ENCODE measurements at places on chromosomes 11 and 22.

DNA sequence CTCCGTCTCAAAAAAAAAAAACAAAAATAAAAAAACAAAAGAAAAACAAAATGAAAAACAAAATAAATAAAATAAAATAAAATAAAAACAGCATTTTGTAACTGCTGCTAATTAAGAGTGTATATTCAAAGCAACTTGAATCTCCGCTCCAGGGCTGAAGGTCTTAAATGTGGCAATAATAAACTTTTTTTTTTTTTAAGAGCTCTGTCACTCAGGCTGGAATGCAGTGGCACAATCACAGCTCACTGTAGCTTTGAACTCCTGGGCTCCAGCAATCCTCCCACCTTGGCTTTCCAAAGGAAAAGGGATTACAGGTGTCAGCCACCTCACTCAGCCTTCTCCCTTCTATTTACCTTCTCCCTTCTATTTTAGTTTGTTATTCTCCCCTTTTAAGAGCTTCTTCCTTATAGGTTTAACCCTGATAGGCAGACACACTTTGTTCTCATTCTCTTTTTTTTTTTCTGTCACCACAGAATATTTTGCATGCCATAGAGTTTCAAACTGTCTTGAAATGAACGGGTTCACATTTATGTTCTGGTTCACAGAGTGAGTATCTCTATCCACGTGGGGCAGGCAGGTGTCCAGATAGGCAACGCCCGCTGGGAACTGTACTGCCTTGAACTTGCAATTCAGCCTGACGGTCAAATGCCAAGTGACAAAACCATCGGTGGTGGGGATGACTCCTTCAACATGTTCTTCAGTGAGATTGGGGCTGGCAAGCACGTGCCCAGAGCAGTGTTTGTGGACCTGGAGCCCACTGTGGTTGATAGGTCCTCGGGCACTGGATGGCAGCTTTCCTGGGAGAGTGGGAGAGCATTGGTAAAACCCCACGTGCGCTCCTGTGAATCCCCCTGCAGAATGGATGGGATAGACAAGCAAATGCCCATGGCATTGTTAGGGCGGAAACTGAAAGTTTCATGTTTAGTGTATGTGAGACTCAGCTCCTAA lies 19.4 kb downstream of the LRRC74B start:
- no peak for DNase-seq

DNA sequence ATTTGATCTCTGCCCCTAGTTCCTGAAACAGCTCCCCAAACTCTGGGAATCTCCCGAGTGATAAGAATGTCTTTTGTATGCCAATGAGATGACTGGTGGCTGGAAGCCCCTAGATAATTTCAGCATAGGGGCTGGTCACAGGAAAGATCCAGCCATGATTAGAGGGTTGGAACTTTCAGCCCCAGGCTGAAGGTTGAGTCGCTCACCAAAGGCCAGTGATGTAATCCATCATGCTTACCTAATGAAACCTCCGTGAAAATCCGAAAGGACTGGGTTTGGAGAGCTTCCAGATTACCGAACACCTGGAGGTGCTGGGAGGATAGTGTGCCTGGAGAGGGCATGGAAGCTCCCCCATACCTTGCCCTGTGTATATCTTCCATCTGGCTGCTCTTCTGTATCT lies 26.0 kb downstream of the LRRC32 start:
- DNase-seq, result no peak

GRCh38 chr11:2558397-2558796 lies 113.6 kb downstream of the KCNQ1 start:
- DNase-seq, result no peak

GRCh38 chr11:16956538-16957153 lies 57.6 kb downstream of the PLEKHA7 start:
- no peak for DNase-seq

GRCh38 chr22:41367039-41367679 lies 14.6 kb upstream of the TEF start:
- no peak for DNase-seq

DNA sequence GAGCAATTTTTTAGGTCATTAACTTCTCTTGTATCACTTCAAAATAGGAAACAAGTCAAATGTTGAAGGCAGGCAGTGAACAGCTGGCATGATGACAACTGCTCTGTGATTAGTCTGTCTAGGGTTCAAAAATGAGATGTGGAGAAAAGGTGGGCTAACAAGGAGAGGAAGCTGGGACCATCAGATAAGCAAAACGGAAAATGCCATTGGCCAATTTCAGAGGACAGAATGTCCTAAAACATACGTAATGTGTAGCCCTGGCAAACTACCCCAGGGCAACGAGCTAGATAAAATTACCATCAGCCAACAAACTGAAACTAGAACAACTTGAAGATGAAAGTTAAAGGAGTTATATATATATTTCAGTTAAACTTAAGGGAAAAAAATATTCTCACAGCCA lies 93.2 kb downstream of the RELT start:
- no peak for DNase-seq

GRCh38 chr22:46132830-46133587 lies 17.3 kb upstream of the PPARA start:
- no peak for DNase-seq

DNA sequence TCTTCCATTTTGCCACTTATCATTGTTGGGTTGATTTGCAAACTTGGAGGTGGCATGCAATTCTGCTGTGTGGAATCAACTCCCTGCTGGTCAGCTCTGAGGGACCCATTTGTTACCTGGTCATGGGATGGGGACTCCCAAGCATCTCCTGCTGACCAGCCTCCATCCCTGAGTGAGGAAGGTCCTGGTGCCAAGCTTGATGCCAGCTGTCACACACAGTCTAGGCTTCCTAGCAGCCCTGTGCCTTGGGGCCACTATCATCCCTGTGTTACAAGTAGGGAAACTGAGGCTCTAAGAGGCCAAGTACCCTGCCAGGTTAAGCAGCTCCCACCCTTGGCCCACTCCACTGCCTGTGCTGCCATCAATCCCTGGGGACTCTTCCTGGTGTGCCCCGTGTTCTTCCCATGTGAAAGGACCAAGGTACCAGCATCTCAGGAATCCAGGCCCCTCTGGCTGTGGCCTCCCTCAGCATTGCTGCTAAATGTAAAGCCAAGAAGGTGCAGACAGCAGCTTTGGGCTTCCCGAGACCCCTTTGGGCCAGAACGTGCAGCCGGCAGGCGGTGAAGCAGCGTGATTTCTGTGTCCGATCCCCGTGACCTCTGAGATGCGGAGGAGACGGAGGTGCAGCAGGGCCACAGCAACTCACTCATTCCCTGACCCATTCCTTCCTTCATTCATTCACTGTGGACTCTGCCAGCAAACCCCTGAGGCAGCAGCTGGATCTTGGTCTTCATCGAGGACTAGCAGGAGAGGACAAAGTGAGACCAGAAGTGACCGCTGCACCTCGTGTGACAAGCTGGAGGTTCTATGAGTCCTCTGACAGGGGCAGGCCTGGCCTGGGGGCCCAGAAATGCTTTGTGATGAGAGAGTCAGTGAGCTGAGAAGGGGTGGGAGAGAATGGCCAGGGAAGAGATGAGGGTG lies 49.7 kb downstream of the MYEOV start:
- no peak for DNase-seq
